ENCODE measurements at places on chromosomes 4 and X.
A peak's percentile ranks its signal among the peaks of the same experiment; 100 is the strongest.

- DNase-seq, result no peak
These were observed 2.5 kb downstream of the CXorf38 start for GRCh38 chrX:40644821-40645358.

DNA sequence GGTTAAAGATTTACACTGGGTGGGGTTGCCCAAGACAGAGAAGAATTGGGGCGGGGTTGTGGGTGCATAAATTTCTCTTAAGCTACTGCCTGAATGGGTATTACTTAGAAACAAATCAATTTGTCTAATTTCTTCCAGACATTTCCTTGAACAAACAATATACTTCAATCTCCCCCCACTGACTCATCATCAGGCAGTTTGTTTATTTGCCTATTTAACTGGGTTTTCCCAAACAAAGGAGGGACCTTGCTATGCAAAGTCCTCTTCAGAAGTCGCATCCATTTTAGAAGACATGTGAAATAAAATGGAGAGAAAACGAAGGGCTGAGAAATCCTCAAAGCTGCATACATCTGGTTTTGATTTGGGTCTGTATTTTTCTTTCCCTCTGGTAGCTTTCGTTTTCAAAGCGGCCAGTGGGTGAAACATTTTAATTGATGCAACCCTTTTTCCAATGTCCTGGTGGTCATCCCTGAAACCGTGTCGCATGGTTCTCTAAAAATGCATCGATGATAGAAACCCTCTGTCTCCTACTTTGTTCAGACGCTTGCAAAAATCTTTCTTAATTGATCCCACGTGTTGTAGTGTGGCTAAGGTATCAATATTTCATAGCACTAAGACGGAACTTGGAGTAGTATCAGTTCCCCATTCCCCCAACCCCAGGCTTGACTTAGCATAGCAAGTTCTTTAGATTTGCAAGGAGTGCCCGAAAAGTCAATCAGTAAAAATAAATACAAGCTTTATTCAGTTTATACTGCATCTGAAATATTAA, 115.1 kb upstream of the MXRA5 start:
- DNase-seq, result no peak

GRCh38 chr4:40003986-40004385, 26.3 kb upstream of the PDS5A start:
- DNase-seq, result no peak

GRCh38 chr4:88320780-88321373, 36.5 kb upstream of the PPM1K start:
- DNase-seq, result peak; percentile 31

DNA sequence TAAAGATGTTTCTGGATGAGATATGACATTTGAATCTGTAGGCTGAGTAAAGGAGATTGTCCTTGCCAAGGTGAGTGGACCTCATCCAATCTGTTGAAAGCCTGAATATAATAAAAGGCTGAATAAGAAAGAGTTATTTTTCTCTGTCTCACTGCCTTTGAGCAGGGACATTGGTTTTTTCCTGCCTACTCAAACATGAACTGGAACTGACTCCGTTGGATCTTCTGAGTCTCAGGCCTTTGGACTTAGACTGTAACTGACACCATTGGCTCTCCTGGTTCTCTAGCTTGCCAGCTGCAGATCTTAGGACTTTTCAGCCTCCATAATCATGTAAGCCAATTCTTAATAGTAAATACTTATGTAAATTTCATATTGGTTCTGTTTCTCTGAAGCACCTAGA, 43.5 kb downstream of the PPEF2 start:
- no peak for DNase-seq

GRCh38 chrX:113920661-113921060, 663.2 kb upstream of the HTR2C start:
- no peak for DNase-seq

GRCh38 chr4:180665994-180666824, 1577.0 kb upstream of the TENM3 start:
- DNase-seq, result no peak

DNA sequence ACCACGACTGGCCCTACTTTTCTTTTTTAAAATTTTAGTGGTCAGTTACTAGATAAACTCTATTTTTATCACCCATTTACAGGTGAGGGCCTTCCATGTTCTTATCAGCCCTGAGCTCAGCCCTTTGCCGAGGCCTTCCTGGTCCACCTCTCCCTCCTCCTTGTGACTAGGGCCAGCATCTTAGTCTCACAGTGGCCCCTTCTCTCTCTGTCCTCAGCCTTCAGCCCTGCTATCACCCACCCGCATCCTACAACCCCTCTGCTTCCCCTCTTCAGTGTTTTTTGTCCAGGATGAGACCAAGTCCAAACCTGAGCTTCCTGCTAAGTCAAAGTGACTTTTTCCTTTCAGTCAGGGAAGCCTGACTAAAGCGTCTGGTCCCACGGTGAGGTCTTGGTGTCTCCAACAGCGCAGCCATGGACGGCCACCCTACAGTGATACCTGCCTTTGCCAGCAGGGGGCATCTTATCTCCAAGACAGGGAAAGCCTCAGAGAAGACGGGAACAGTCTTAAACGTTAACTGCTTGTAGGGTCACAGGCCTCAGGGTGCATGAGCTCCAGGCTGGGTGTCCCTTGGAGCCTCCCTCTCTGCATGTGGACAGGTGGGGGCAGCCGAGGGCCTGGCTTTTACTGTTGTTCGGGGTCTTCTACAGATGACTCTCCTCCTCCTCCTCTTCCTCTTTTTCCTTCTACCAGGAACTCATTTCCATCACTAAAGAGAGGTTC, 11.7 kb upstream of the GAGE10 start:
- peak; percentile 68 for DNase-seq

DNA sequence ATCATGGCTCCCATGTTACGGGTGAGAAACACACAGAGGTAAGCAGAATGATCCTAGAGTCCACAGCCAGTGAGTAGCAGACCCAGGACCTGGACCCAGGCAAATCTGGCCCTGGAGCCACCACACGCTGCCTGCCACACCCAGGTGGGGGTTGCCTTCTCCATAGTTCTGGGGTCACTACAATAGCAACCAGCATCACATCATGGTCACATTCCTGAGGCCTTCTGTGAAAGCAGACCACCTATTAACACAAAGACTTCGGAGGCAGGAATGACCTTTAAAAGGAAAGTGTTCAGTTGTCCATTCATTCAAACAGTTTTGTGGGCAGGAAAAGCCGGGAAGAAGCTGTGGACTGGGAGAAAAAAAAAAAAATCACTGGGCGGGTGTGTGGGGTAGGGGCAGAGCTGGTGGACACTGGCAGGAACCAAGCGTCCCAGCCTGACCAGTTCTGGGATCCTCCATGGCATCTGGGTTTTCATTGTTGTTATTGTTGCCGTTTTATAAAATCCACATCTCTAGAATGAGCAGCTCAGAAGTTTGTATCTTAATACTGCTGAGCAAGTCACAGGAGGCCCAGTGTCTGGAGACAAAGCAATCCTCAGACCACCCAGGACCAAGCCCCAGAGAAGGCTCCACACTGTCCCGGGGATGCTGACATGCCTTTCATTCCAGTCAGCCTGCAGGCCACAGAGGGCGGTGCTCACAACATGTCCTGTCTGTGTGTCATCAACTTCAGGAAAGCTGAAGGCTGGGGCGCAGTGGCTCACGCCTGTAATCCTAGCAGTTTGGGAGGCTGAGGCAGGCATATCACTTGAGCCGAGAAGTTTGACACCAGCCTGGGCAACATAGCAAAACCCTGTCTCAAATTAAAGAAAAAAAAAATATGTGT, 67.0 kb downstream of the SEL1L3 start:
- peak; percentile 42 for DNase-seq

DNA sequence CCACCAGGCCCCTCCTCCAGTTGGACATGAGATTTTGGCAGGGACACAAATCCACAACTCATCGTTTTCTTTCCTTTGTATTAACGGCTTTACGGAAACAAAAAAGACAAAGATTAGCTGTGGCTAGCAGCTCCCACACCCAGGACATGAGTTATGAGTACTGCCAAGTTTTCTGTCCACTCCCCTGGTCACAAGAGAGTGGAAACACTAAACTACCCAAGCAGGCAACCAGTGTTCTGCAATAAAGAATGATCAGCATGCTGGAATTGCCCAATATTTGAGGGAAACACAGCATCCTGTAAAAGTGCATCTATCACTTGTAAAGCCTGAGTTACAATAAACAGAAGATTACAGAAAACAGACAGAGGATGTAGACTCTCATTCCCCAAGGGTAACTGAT, 358.4 kb downstream of the NLGN4X start:
- no peak for DNase-seq

DNA sequence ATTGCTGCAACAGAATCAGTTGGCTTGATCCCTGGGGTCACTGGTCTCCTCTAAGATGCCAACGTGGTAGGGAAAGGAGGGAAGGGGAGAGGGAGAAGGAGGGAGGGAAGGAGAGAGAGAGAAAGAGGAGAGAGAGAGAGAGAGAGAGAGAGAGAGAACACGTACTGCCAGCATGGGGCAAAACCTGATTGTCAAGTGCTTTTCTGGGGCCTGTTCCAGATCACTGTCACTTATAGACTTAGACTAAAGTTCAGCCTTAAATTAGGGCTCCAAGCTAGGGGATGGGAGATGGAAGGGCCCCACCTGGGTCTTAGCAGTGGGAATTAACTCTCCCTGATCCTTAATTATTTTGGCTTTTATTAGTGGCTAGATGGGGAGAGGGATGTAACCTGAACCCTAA, 12.9 kb downstream of the SHROOM4 start:
- DNase-seq, result no peak

- DNase-seq, result no peak
These were observed 57.0 kb upstream of the MSN start for GRCh38 chrX:65610481-65610880.

DNA sequence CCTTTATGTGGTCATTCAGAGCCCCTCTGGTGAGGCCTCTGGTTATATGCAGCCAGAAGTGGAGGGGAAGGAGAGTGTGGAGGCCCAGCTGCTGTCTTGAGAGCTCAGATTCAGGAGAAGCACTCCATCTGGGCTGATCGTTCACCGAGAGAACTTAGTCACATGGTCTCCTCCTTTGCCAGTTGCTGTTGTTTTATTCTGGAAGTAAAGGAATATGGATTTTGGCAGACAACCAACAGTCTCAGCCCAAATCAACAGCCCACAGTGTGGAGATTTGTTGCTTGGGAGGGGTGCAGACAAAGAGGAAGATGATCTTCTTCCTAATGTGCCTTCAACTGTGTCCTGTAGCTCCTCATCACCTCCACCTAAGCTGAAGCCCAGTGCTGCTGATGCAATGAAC, 355.4 kb downstream of the ANK2 start:
- no peak for DNase-seq

DNA sequence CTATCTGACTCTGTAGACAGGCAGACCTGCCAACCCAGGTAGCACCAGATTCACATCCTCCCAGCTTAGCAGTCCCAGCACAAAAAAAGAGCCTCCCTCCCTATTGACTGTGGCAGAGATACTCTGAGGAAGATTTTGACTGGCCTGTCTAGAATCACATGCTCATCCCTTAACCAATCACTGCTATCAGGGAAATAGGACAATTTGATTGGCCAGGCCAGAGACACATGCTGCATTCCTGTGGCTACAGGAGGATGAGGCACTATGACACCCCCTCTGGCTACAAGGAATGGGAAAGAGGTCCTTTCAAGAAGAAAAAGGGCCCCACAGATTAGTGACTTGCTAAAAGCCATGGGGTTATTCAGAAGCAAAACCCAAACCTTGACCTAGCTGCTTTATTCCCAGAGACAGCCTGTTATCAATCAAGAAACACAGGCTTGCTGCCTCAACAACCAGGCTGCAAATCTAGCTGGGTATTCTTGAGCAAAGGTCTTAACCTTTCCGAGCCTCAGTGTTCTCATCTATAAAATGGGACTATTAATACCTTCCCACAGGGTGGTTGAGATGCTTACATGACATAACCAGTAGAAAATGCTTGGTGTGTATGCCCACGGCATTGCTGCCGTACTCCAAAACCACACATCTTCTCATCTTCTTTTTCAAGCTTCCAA, 147.6 kb downstream of the BCOR start:
- DNase-seq, result peak; percentile 33

DNA sequence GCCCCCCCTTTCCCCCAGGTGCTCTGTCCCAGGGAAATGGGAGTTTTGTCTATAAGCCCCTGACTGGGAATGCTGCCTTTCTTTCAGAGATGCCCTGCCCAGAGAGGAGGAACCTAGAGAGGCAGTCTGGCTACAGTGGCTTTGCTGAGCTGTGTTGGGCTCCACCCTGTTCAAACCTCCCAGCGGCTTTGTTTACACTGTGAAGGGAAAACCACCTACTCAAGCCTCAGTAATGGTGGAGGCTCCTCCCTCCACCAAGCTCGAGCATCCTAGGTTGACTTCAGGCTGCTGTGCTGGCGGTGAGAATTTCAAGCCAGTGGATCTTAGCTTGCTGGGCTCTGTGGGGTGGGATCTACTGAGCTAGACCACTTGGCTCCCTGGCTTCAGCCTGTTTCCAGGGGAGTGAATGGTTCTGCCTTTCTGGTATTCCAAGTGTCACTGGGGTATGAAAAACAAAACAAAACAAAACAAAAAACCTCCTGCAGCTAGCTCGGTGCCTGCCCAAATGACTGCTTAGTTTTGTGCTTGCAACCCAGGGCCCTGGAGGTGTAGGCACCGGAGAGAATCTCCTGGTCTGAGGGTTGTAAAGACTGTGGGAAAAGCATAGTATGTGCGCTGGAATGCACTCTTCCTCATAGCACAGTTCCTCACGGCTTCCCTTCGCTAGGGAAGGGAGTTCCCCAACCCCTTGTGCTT, 41.7 kb downstream of the ITM2A start:
- no peak for DNase-seq

GRCh38 chr4:87844452-87844851, 11.7 kb downstream of the MEPE start:
- no peak for DNase-seq

DNA sequence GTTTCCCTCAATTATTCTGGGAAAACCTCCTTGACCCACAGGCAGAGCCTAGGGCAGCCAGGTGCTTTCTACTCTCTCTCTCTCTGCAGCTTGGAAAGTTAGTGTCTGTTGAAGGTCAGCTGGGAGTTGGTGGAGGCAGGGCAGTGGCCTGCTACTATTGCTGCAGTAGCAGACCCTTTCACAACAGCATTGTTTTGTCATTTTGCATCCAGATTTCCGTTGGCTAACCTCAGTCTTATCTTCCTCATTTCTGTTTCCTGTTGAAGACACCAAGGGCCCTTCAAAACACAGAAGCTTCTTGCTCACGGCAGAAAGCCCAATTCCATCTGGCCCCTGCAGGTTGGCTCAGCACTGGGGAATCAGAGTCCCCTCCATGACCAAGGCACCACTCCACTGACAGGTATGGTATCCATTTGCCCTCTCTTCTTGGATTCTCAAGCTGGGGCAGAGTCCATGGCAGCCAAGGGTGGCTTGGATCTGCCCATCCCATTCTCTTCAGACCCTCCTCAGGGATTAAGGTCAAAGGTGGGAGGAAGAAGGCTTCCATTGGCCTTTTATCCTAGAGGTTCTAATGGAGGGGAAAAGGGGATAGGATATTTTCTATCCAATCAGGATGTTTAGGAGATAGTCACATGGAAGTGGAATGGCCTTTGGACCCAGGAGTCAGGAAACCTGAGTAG, 24.6 kb downstream of the VSIG4 start:
- DNase-seq, result no peak
